Endothelial cell of umbilical vein (primary cell): ENCODE measurements at places on chromosomes 6 and 20.

DNA sequence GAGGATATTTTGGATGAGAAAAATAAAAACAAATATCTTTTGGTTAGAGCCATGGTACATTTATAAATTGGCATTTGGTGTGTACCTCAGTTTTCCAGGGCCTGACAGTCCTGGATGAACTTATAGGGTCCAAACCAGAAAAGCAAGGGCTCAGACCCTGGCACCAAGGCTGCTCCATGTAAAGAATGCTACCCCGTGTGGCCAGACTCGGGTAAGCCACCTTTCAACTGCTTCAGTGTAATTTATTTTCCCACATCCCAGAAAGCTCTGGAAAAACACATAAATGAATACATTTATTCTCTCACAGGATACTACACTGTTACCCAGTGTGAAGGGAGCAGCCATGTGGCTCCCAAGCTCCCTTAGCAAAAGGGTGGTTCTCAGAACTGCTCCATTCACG, 13.8 kb downstream of the MRPL14 start:
- DNase-seq = no peak

DNA sequence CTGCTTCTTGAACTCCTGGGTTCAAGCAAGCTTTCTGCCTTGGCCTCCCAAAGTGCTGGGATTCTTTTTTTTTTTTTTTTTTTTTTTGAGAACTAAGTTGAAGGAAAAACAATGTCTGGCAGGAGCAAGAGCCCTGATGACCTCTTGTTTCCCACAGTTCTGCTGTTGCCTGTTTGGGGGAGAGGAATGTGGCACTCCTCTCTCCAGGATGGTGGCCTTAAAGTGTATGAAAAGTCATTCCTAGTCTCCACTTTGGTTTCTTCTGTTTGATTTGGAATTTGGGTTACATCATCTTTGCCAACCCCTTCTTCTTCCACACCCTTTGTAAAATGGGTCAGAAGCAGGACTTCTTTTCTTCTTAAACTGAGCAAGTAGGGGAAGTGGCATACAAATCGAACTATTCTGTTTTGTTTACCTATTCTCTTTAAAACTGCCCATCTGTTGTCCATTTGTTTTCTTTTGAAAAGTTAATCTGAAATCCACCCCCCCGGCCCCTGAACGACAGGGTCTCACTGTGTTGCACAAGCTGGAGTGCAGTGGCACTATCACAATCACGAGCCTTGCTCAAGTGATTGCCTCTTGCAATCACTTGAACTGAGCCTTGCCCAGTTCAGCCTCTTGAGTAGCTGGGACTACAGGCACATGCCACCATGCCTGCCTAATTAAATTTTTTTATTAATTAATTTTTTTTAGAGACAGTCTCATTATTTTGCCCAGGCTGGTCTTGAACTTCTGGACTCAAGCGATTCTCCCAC, 11.3 kb downstream of the CARMIL1 start:
- no peak for DNase-seq

DNA sequence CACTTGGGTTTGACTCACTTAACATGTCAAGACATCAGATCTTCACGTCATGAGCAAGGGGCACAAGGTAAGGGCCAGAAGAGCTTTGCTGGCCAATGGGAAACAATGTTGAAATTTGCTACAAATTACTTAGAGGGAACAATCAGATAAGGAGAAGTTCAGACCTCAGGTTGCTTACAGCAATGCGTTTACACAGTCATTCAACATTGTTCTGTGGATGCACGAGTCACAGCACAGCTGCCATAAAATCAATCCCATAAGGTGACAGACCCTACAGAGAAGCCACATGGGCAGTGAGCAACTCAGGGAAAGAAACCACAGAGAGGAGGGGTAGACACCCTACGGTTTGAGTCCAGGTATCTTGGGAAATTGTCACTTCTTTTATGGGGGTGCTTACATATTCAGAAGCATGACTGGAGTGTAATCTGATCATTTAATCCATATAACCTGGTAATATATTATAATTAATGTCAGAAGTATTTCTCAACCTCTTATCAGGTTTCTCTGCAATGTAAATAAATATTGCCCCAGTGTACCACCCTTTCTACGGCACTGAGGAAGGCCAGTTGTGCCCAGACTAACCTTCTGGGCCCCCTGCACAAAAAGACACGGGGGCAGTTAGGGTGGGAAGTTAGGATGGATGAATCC, 2.3 kb upstream of the SLC22A2 start:
- no peak for DNase-seq

- DNase-seq = no peak
Observed at GRCh38 chr6:94362061-94362864, 942.9 kb upstream of the EPHA7 start.

DNA sequence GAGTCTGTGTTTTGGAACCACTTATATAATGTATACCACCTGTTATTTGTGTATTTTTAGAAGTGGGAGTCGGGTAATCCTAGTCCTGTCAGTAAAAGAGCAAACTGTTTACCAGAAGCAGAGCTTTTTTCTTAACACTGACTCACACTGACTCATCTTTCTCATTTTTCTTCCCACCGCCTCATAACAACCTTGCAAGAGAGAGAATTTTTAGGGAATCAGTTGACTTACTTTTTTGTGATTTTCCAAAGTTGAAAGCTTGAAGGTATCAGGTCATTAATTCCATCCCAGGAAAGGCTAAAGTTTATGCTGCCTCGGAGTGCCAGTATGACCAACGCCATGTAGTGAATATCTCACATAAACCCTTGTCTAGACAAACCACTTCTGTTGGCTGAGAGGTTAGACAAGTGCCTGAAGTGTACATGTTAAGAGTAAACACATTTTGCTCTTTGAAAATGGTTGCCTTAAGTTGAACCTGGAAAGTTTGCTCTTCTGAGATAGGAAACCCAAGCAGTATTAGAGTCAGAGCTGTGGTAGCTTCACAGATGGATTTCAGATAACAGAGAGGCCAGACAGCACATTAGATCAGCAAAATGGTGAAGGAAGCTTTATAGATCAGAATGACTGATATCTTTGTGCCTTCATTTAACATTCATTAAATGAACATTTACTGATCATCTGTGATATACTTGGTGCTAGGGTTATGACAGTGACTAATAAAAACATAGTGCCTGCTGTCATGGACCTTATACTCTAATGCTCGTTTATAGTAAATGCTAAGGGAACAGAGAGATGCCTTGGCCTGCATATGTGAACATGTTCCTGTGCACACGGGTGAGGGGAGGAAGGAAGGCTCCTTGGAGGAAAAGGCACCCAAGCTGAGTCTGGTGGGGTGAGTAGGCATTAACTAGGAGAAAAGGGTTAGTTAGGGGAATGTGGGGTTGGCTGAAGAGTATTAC, 29.1 kb upstream of the PKIG start:
- peak; percentile 92 for DNase-seq

DNA sequence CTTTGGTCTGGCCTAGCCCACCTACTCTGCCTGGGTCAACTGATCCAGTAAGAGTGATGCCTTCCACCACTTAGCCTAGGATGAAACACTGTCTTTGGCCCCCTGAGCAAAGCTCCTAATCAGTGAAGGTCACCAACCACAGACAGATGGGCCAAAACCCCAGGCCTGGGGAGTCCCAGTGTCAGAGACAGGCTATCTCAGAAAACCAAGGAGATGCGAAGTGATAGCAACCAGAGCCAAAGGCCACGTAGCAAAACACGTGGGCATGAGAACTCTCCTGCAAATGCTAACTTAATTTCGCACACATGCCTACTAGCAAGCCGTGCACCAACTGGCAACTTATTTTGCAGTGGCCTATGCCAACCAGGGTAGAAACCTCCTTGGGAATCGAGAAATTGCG, 29.1 kb downstream of the AGPAT4 start:
- no peak for DNase-seq

GRCh38 chr20:39758876-39759275, 796.7 kb downstream of the DHX35 start:
- no peak for DNase-seq

GRCh38 chr6:170128811-170129681, 161.8 kb downstream of the DLL1 start:
- no peak for DNase-seq

- no peak for DNase-seq
Observed at GRCh38 chr6:147103694-147104093, 100.5 kb upstream of the STXBP5 start.

GRCh38 chr6:30341728-30342127, 3.2 kb upstream of the RPP21 start:
- DNase-seq = no peak

- no peak for DNase-seq
Observed at GRCh38 chr20:59891581-59891980, 41.9 kb downstream of the SYCP2 start.

DNA sequence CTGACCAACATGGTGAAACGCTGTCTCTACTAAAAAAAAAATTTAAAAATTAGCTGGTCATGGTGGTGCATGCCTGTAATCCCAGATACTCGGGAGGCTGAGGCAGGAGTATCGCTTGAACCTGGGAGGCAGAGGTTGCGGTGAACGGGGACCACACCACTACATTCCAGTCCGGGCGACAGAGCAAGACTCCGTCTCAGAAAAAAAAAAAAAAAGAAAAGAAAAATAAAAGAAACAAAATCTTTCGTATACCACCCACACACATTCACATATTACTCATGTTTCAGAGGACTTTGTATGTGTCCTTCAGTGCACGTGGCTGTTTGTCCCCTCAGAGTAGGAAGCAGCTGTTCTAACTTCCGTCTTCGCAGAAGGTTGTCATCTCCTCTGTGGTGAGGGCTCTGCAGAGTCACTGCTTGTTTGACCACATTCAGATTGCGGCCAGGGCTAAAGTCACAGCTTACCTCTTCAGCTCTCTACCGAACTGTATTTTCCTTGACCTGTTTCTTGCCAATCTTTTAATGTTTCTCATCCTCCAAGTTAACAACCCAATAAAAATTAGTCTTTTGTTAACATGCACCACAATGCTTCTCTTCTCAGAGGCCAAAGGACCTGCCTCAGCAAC, 36.6 kb upstream of the HIVEP1 start:
- DNase-seq = no peak

- no peak for DNase-seq
Observed at GRCh38 chr6:128174724-128175123, 273.9 kb upstream of the THEMIS start.

GRCh38 chr6:17808609-17809008, 101.9 kb upstream of the NUP153 start:
- no peak for DNase-seq
